ENCODE measurements at places on chromosomes 13 and 19.

GRCh38 chr13:74825152-74825937 lies 656.6 kb downstream of the TBC1D4 start:
- DNase-seq, result no peak

GRCh38 chr13:96822895-96823294 lies 171.4 kb downstream of the OXGR1 start:
- peak; percentile 13 for DNase-seq

DNA sequence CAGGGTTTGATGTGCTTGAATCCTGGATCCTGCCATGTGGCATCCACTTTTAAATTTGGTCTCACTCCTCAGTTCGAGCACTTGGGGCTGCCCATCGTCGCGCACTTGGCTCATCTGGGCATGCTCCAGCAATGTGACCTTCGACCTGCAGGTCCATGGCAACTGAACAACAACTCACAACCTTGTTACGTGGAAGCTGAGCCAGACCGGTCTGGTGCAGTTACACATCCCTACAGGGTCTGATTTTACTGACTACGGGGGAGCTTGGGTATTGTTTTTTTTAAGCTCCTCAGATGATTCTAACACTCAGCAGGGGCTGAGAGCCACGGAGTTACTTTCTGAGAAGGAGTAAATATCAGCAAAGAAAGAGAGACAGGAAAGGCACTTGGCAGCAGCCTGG lies 769.6 kb downstream of the UQCRFS1 start:
- no peak for DNase-seq

GRCh38 chr13:86906127-86906874 lies 764.9 kb upstream of the SLITRK5 start:
- no peak for DNase-seq

DNA sequence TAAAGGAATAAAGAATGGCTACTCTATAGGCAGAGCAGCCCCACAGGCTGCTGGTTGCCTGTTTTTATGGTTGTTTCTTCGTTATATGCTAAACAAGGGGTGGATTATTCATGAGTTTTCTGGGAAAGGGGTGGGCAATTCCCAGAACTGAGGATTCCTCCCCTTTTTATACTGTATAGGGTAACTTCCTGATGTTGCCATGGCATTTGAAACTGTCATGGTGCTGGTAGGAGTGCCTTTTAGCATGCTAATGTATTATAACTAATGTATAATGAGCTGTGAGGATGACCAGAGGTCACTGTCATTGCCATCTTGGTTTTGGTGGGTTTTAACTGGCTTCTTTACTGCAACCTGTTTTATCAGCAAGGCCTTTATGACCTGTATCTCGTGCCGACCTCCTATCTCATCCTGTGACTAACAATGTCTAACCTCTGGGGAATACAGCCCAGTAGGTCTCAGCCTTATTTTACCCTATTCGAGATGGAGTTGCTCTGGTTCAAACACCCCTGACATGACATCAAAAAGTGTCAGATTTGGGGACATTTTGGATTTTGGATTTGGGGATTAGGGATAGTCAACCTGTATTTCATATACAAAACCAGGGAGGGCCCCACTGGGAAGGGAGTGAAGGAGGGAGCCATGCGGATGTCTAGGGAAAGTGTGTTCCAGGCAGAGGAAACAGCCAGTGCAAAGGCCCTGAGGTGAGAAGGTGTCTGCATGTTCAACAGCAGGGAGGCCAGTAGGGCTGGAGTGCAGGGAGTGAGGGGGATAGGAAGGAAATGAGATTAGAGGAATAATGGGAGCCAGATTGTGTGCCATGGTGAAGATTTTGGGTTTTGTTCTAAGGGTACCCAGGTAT lies 10.9 kb downstream of the FXYD5 start:
- DNase-seq, result no peak

GRCh38 chr13:36323951-36324566 lies 22.1 kb downstream of the SPART start:
- no peak for DNase-seq

GRCh38 chr13:53885997-53886396 lies 857.4 kb downstream of the OLFM4 start:
- no peak for DNase-seq

DNA sequence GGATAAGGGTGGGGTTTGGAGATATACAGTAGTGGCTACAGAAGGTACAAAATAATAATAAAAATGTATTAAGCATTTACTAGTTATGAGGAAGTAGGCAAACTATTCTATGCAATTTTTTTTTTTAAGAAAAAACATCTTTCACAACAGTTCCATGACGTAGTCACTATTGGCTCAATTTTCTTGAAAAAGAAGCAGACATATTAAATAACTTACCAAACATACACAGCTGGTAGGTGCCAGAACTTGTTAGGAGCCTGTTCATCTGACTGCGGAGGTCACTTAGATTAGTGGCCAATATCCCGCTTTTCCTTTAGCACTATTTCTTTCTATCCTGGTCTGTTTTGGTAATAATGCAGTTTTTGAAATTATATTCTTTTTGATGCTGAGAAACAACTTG lies 593.5 kb downstream of the KCTD12 start:
- DNase-seq, result no peak

GRCh38 chr19:40717880-40718773 lies 1.2 kb downstream of the ITPKC start:
- DNase-seq, result no peak

- DNase-seq, result no peak
Measured at GRCh38 chr19:2168619-2169424, 5.1 kb downstream of the DOT1L start.

- no peak for DNase-seq
Measured at GRCh38 chr19:7480222-7480969, 8.4 kb downstream of the PEX11G start.

DNA sequence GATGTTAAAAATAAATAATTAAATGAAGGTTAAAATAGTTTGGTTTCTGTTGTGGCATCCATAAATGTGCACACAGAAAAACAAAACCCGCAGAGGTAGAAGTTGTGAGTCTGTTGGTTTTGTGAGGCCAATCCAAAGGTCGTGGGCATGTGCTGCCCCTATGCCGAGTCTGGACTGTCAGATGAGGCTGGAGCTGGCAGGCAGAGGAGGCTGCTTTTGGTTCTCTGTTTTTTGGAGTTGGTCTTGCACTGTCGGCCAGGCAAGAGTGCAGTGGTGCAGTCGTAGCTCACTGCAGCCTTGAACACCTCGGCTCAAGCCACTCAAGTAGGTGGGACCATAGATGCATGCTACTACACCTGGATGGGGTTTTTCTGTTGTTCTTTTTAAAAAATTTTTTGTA lies 43.7 kb downstream of the TSSK6 start:
- DNase-seq, result no peak

GRCh38 chr19:47509973-47510372 lies 4.9 kb downstream of the NAPA start:
- DNase-seq, result no peak

DNA sequence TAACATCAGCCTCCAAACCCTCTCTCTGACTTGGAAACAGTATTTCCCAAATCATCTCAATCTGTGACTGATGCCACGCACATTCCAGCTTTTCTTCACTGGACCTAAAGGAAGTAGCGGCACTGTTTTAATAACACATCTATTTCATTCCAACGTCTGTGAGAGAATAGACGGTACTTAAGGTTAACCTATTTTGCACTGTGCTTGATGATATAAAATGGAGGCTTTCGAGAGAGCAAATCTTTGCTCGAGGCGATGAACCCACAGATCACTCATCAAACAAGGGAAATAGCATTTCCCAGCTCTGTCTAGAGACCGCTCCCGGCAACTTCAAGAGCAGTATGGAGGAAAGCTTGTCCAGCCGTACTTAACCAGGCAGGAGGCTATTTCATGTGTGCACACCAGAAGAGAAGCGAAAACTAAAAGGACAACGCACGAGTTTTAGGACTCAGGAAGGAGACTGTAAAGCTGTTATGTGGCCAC lies 2.9 kb downstream of the UBL3 start:
- peak; percentile 72 for DNase-seq

DNA sequence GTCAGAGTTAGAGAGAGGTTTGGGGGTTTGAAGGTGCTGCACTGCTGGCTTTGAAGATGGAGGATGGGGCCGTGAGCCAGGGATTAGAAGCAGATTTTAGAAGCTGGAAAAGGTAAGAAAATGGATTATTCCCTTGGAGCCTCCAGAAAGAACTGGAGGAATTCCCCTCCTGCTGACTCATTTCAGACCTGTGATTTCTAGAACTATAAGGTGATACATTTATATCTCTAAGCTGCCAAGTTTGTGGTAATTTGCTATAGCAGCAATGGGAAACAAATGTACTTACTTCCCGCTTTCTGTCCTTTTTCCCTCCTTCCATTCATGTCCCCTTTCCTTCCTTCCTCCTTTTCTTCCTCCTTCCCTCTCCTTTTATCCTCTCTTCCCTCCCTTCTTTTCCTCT lies 78.5 kb upstream of the PCDH8 start:
- DNase-seq, result no peak

DNA sequence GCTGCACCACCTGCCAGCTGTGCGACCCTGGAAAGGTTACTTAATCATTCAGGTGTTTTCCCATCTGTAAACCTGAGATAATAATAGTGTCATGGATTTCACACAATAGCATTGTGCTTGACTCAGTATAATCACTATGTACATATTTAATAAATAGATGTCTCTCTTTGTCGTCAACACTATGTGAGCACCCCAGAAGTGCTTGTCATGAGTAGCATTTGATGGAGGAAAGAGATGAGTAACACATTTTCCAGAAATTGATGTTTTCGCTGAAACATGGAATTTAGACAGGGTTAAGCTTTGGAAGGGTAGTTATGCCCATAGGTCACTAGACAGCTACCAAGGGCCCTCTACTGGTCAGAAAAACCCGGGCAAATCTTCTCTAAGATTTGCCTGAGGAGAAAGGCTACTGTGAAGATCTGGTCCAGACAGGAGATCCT lies 9.5 kb upstream of the MBNL2 start:
- DNase-seq, result peak; percentile 69

DNA sequence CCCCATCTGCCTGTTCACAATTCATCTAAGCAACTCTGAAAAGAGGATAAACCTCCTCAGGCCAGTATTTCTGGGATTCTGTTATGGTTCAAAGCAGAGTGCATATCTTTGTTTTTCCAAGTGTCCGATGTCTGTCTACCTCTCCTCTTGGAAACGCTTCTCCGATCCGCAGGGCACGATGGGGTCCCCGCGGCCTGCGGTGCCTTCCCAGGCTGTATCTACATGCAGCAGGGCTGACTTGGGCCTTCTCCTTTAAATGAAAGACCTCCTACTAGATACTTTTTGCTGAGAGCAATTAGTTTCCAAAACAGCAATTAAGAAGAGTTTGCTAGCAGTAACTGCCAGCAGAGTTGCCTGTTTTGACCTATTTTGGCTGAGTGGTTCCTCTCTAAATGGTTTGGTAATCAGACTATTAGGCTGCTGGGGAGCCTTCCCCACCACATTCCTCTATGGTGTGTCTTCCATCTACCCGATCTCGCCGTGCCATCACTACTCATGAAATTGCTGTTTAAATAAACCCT lies 23.5 kb downstream of the COL4A2 start:
- DNase-seq, result no peak

- DNase-seq, result peak; percentile 82
Measured at GRCh38 chr13:78786459-78786858, 127.5 kb upstream of the OBI1 start.

DNA sequence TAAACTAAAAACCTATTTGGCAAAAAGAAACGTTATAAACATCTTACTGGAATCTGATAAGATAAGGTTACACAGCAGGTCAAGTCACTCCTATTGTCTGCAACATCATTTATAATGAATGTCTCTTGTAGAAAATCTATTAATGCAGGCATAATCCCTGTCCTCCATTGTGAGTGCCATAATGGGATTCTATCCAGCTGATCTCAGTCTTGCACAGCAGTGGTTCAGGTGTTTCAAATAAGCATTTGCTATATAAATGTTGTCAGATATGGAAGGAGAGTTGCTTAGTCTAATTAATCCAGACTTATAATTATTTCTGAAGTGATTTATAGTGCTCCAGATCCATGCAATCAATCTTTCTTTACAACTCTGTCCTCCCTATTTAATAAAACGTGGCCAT lies 186.5 kb upstream of the ATXN8OS start:
- no peak for DNase-seq

DNA sequence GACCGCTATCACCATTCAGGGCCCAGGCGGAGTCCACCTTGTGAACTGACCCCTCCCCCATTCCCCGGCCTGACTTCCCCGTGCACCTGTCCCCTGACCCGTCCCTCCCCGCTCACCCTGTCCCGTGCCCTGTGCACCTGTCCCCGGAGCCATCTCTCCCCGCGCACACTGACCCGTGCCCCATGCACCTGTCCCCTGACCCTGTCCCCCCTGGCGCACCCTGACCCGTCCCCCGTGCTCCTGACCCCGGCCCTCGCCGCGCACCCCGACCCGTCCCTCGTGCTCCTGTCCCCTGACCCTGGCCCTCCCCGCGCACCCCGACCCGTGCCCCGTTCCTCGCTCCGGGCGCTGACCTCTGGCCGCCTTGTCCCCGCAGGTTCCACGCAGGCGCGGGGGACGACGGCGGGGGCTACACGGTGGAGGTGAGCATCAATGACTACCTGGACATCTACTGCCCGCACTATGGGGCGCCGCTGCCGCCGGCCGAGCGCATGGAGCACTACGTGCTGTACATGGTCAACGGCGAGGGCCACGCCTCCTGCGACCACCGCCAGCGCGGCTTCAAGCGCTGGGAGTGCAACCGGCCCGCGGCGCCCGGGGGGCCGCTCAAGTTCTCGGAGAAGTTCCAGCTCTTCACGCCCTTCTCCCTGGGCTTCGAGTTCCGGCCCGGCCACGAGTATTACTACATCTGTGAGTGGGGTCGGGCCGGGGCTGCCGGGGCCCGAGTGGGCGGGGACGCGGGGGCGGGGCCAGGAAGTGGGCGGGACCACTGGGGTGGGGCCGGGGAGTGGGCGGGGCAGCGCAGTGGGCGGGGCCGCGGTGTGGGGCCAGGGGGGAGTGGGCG lies 9.7 kb downstream of the EFNA2 start:
- DNase-seq, result no peak

DNA sequence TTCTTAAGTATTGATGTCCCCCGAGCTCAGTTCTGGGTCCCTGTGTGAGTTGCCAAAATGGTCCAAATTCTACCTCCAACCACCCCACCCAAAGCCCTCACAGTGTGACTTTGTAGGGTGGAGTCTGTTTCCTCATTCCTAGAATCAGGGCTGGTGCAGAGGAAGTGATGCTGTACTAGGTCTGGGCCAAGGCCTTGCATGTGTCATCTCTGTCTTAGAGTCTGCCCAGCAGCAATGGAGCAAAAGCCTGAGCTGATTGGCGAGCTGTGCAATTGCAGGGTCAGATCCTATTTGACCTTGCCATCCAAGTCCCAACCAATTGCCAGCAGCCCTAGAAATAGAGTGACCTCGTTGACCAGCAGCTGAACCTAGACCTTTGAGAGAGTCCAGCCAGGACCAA lies 97.0 kb upstream of the ANKRD10 start:
- DNase-seq, result no peak

DNA sequence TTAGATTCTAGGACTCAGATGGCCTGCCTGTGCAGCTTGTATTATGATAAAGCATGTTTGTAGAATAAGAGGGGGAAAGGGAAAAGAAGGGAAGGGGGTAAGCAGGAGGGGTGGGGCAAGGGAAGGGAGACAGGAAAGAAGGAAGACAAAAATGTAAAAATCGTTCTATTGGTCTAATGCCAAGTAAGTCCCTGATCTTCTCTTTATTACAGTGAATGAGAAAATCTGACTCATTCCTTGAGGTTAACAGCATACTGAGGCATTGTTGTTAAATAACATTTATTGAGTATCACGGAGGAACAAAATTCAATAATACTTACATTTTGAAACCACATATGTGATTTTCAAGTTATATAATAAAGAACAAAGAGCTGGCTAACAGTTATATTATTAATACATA lies 1534.7 kb downstream of the OLFM4 start:
- DNase-seq, result no peak

GRCh38 chr13:30877335-30877734 lies 28.7 kb upstream of the MEDAG start:
- DNase-seq, result no peak
